ENCODE measurements at places on chromosomes 16 and 17.

- peaks cover 14% of the 10 kb centered on the region for H3K36me3 ChIP-seq
- peak; percentile 77 for DNase-seq
These were observed 11.8 kb downstream of the GNPTG start for GRCh38 chr16:1363501-1364041.

DNA sequence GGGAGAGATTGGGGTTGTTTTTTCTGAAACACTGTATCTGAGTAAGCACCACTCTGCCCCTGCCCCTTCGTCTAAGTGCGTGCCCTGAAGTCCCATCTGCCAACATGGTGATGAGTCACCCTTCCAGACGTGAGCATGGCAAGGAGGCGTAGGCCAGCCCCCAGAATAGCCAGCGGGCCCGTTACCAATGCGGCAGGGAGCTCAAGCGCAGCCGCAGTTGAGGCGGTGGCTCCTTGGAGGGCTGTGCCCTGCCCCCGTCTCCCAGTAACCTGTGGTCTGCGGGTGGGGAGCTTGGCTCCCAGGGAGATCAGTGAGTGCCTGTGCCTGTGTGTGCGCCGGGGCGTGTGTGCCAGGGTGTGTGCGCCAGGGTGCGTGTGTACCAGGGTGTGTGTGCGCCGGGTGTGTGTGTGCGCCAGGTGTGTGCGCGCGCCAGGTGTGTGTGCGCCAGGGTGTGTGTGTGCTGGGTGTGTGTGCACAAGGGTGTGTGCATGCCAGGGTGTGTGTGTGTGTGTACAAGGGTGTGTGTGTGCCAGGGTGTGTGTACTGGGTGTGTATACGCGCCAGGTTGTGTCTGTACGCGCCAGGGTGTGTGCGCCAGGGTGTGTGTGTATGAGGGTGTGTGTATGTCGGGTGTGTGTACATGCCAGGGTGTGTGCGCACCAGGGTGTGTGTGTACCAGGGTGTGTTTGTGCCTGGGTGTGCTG, 98.6 kb upstream of the CHMP6 start:
- peaks cover 86% of the 10 kb centered on the region for H3K4me1 ChIP-seq
- H3K4me3 ChIP-seq = peak overlapping the region; percentile 74
- H3K27me3 ChIP-seq = no peaks in the 10 kb centered on the region
- peak overlapping the region; percentile 93 for H3K27ac ChIP-seq
- DNase-seq = no peak
- peaks cover 80% of the 10 kb centered on the region for H3K36me3 ChIP-seq

DNA sequence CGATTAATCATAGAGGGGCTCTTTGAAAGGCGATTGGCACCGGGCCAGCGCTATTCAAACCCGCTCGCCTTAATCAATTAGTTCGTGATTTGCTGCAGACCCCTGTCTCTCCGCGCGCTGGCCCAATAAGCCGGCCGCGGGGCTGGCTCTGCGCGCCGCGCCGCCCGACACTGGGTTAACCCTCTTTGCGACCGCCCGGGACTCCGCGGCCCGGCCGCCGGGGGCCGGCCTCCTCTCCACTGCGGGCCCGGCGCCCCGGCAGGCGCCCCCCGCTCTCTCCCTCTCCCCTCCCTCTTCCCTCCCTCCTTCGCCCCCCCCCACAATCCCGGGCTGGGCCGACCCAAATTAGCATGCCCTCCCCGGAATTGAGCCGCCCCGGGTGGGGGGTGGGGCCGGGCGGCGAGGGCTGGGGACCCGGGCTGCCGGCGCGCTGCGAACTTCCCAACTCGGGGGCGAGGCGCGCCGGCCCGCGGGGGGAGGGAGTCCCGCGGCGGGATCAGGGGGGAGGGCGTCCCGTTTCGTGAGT, 428 bp upstream of the SALL1 start:
- no peak overlapping the region for H3K4me3 ChIP-seq
- no peak for DNase-seq
- peaks cover 15% of the 10 kb centered on the region for H3K36me3 ChIP-seq
- no peak overlapping the region for H3K27ac ChIP-seq
- peaks cover 59% of the 10 kb centered on the region for H3K27me3 ChIP-seq
- H3K4me1 ChIP-seq = peaks cover 2% of the 10 kb centered on the region

GRCh38 chr17:70527364-70527888, 358.1 kb downstream of the KCNJ2 start:
- no peak overlapping the region for H3K27ac ChIP-seq
- no peak overlapping the region for H3K4me3 ChIP-seq
- no peak for DNase-seq
- no peaks in the 10 kb centered on the region for H3K27me3 ChIP-seq

- H3K27ac ChIP-seq = no peak overlapping the region
- H3K27me3 ChIP-seq = no peaks in the 10 kb centered on the region
These were observed 24.3 kb downstream of the ZNF469 start for GRCh38 chr16:88407042-88407420.

Measured in activated CD8-positive, alpha-beta T cell treated with anti-CD3 and anti-CD28 coated beads, Interleukin-2, amount 10 ng/mL, durations not matched to agents 7 days and 5 days (primary cell).